ENCODE measurements at places on chromosomes 1 and 21. TPM values are rescaled to one million over a fixed set of nuclear protein-coding genes. Genes with fewer than 3 reads are reported as not detected.

The HSD3B1 gene
- total RNA-seq = 0.53 TPM

The CHODL gene
- total RNA-seq = 92.5 TPM

DNA sequence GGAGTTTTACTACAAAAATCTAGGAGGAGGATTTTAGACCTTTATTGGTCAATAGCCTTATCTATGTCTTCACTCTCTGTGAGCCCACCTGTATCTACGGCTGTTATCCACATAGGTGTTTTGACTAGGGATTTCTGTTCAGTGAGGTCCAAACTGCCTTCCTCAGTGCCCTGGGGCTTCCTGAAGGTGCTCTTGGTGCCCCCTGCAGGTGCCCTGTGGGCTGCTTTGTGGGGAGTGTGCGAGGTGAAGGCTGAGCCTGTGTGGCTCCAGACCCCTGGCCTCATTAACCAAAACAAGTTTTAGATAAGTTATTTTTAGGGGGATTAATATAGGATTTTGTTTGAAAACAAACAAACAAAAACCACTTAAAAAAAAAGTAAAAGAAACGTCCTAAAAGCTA is 122.5 kb downstream of the KIF26B start:
- DNase-seq = no peak

DNA sequence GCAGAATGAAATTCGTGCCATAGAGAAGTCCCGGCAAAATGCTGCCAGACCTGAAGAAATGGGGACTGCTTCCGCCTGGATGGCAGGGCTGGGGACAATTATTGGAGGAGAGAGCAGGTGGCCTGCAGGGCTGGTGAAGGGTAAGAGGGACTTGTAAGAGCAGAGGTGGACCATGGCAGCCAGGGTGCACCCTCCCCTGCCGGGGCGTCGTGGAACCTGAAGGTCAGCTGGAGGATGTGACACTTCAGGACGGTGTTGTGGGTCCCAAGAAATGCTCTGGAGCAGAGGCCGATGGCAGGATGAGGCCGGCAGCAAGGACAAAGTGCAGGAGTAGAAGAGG is 40.3 kb downstream of the RIPK4 start:
- DNase-seq = no peak

GRCh38 chr21:34157521-34157920 is 84.1 kb downstream of the MRPS6 start:
- DNase-seq = no peak

GRCh38 chr1:21814241-21814918 is 2.3 kb downstream of the LDLRAD2 start:
- peak; percentile 43 for DNase-seq

GRCh38 chr1:32334864-32335534 is 1.0 kb downstream of the MARCKSL1 start:
- peak; percentile 63 for DNase-seq

- peak; percentile 33 for DNase-seq
Observed at GRCh38 chr1:232111611-232112010, 485.0 kb downstream of the DISC1 start.
